ENCODE measurements at places on chromosomes 16 and 17.

DNA sequence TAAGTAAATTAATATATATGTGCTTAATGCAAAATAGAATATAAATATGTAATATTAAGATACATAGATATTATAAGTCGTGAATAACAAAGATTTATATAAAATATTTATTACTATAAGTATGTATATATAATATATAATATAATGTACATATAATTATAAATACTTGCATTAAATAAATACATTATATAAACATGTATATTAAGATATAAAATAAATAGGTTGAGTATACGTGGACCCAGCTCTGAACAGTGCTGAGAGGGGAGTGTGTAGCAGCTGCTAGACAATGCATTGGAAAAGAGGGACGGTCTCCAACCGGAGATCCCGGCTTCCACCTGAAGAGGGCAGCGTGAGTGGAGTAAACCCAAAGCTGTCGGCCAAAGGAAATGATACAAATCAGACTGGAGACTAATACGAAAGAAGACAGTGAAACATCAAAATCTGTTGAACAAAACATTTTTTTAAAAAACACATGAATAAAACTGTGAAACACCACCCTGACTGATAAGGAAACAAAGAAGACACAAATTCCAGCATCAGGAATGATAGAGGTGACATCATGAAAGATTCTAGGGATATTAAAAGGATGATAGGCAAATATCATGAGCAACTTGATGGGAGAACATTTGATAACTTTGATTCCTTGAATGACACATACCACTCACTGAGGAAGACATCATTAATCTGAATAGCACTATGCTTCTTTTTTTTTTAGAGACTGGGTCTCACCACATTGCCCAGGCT lies 125.4 kb upstream of the CHMP6 start:
- peak; percentile 34 for DNase-seq

DNA sequence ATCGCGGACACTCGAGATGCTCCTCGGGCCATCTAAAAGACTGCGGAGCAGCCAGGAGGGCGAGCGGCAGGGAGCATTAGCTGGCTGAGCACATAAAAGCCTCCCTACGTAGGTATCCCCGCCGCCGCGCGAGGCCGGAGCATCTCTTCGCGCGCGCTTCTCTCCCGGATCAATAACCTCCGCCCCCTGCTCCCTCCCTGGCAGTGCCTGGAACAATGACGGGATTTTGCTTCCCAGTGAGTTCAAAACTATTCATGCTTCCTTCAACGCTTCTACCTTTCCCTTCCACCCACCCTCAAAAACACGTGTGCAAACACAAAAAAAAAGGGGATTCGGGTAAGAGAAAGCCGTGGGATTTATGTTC lies 984 bp downstream of the CENPV start:
- DNase-seq: no peak

GRCh38 chr16:87680272-87680644 lies 78.0 kb downstream of the JPH3 start:
- no peak for DNase-seq

DNA sequence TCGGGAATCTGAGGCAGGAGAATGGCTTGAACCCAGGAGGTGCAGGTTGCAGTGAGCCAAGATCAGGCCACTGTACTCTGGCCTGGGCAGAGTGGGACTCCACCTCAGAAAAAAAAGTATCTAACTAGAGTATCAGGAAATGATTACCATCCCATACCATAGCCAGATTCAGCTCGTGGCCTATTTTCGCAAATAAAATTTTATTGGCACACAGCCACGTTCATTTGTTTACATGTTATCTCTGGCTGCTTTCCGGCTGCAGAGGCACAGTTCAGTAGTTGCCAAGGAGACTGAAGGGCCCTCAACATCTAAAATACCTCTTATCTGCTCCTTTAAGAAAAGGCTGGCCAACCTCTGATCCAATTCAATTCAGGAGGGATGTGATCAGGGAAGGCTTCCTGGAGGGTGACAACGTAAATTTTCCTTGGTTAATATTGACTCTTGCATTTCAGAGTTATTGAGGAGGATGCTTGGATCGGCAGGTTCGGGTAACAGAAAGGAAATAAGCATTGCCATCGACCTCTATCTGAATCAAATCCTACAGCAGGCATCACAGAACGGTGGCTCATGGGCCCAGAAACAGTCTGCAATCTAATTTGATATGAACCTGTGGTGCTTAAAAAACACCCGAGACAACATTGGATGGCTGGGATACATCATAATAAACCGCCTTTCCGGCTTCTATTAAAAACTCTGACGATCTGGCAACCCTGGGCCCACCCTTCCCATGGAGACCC lies 73.8 kb downstream of the XYLT1 start:
- DNase-seq: no peak

- no peak for DNase-seq
Observed at GRCh38 chr17:63700528-63701455, 867 bp upstream of the LIMD2 start.
